Anterior cingulate cortex (tissue), 58 donors: ENCODE measurements at places on chromosomes 1 and 21.

- no peak for DNase-seq
These were observed 128.0 kb downstream of the ADAMTS1 start for GRCh38 chr21:26717146-26717739.

DNA sequence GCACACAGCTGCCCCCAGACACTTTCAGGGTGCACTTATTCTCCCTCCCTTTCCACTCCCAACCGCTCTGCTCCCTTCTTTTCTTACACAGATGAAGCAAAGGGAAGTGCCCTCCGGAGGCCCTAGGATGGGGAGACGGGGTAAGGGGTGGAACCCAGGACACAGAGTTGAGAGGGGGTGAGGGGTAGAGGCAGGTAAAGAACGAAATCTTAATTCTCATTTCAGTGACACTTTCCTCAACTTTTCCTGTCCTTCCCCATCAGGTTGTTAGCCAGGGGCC lies 12.8 kb downstream of the PLEKHO1 start:
- DNase-seq, result no peak

DNA sequence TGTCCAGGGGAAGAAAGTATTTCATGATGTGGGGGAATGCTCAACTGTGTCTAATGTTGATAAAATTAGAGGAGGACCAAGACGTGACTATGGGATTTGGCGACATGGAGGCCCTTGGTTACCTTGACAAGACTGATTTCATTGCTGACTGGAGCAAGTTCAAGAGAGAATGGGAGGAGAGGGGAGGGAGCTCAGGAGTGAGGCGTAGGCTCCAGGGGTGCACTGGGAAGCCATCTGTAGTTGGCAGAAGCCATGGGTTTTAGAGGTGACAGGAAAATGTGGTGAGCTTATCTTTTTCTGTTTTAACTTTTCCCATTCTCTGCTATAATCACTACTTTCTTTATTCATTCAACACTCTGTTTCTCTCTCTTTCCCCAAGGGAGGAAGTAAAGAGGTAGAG lies 15.8 kb downstream of the UBE4B start:
- no peak for DNase-seq

- DNase-seq, result no peak
These were observed 1409.0 kb downstream of the PLA2G4A start for GRCh38 chr1:188237573-188238348.

DNA sequence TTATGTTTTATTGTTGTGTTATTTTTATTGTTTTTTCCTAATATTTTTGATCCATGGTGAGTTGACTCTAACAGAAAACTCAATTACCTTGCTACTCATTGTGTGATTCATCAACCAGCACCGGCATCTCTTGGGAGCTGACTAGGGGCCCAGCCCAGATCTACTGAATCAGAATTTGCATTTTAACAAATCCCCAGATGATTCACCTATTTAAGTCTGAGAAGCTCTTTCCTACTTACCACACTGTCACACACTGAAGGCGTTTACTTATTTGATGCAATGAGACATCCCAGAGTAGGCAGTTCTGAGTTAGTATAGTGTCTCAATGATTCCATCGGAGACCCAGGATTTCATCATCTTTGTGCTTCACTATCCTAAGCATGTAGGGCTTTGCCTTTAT lies 416.6 kb downstream of the RWDD3 start:
- no peak for DNase-seq
